ENCODE measurements at places on chromosomes 12 and 14.

- DNase-seq = no peak
These were observed 335.2 kb downstream of the CEP128 start for GRCh38 chr14:80606347-80606772.

DNA sequence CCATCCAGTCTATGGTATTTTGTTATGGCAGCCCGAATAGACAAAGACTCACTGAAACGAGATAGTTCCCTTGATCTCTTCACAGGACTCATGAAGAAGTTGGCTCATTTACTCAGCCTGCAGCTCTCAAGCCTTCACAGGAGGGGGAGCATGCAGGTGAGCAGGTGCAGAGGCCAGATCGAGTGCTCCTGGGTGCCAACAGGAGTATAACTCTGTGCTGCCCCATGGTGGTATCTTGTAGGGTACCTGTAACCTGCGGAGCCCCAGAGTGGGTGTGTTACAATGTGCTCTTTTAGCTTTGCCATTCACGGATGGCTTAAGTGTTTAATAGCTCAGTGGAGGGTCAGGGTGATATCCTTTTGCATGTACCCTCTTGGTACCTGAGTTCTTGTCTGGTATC, 159.5 kb downstream of the METTL25 start:
- no peak for DNase-seq

GRCh38 chr12:97148941-97149559, 242.0 kb downstream of the NEDD1 start:
- peak; percentile 2 for DNase-seq

- no peak for DNase-seq
These were observed 598.8 kb downstream of the SLC16A7 start for GRCh38 chr12:60194678-60195077.

- DNase-seq = no peak
These were observed 193.9 kb downstream of the TRHDE start for GRCh38 chr12:72465940-72466630.

DNA sequence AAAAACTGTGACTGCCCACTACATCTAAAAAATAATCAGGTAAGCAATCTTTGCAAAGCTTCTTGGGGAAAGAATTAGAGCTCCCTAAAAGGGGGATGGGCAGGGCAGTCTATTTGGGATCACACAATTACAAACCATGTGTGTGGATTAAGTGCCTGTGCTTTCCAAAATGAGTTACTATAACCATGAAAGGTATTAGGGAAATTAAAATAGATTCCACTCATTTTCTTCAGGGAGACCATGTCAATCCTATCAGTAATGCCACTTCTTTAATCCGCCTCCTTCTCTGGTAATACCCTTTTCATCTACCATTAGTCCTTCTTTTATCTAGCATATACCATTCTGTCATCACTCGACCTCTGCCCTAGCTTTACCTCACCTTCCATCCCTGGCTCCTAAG, 53.7 kb downstream of the PAWR start:
- DNase-seq = no peak

DNA sequence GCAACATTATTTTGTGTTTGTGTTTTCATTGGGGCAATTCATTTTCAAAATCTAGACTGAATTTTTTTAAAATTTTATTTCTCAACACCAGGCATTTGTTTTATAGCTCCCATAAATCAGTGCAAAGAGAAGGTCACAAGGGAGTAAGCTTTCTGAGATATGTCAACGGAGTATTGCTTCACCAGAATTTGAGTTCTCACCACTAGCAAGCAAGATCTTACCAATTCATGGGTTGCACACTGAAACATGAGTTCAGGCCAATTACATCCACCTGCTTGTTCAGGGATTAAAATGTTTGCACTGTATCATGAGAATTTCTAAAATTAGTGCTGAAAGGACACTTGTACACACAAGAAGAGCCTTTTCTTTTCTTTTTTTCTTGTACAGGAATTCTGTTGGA, 121.9 kb downstream of the CAND1 start:
- no peak for DNase-seq

- DNase-seq = peak; percentile 64
These were observed 46.1 kb downstream of the CYP46A1 start for GRCh38 chr14:99729991-99730875.
